ENCODE measurements at places on chromosomes 3 and 15.

GRCh38 chr3:70580021-70580420 lies 267.6 kb upstream of the MDFIC2 start:
- H3K36me3 ChIP-seq, result no peaks in the 10 kb centered on the region
- no peaks in the 10 kb centered on the region for H3K27me3 ChIP-seq
- no peaks in the 10 kb centered on the region for H3K4me1 ChIP-seq

DNA sequence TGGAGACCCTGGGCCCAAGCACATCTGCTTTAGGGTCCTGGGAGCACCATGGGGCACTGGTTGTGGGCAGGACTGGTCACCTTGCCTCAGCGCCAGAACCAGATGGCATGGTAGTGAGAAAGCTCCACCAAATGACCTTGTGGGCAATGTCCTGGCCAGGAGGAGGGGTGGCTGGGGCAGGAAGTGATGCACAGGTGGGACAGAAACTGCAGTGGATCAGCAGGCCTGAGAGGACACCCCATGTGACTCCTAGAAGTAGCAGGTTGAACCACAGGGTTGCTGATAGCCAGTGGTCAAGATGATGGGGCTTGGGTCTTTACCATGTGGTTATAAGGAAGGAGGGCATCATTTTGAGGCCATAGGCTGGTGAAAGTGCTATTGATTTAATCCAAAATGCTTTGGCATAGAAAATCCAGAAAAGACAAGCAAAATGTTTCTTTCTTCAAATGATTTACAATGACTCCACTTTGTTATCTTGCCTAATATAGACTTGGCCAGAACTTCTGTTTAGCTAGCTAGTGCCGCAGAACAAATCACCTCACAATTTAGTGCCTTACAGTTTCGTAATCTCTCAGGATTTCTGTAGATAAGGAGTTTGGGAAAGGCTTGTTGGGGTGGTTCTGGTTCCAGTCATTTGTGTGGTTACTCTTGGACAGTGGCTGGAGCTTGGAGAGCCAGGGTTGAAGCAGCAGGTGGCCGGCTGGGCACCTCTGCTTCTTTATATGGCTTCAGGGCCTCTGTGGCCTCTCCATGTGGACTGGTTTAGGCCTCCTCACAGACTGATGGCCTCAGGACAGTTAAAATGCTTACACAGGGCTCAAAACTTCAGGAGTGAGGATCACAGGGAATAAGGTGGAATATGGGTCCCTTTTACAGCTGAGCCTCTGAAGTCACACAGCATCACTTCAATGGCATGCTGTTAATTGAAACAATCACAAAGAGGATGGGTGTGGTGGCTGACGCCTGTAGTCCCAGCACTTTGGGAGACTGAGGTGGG lies 27.5 kb downstream of the TMEM158 start:
- no peak for DNase-seq
- H3K4me1 ChIP-seq, result no peaks in the 10 kb centered on the region
- no peaks in the 10 kb centered on the region for H3K36me3 ChIP-seq
- H3K27ac ChIP-seq, result no peak overlapping the region
- no peaks in the 10 kb centered on the region for H3K27me3 ChIP-seq

- H3K27ac ChIP-seq, result no peak overlapping the region
- no peak overlapping the region for H3K4me3 ChIP-seq
- no peak for DNase-seq
- no peaks in the 10 kb centered on the region for H3K4me1 ChIP-seq
- H3K27me3 ChIP-seq, result no peaks in the 10 kb centered on the region
Measured at GRCh38 chr3:45819543-45819942, 22.4 kb downstream of the LZTFL1 start.

DNA sequence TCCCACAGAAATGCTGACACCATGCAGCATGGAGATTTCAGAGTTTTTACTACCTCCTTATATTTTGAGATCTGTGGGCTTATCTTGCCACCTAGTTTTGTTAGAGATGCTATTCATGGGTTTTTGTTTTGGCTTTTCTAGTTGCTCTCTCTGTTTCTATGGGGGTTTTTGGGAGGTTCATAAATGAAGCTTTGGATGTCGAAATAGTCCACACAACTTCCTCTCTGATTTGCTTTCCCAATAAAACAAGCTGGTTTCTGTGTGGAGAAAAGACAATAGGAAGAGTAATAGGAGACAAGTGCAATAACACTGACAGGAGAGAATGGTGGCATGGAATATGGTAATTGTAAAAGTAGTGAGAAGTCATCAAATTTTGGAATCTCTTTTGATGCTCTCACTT lies 106.8 kb upstream of the GPR149 start:
- H3K4me3 ChIP-seq, result no peak overlapping the region
- H3K27me3 ChIP-seq, result no peaks in the 10 kb centered on the region
- H3K36me3 ChIP-seq, result no peaks in the 10 kb centered on the region

DNA sequence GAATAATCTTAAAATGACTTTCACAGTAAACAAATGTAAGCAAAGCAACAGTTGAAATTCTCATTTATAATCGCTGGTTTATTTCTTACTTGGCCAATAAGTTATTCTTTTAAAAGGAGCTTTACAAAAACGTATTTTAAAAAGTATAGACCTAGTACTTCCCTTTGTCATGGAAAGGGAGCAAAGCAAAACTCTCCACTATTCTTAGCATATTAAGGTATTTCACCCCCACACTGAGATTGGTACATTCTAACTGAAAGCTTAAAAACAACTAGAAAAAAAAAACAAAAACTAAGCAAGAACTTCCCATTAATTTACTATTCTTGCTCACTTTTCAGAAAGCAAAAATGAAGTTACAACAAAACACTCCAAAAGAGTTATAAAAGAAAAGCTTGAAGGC lies 1.5 kb downstream of the ATG3 start:
- H3K27me3 ChIP-seq, result no peaks in the 10 kb centered on the region
- H3K27ac ChIP-seq, result peak overlapping the region; percentile 92
- no peak for DNase-seq

GRCh38 chr3:98529856-98530459 lies 1.8 kb upstream of the GPR15 start:
- H3K27me3 ChIP-seq, result no peaks in the 10 kb centered on the region
- H3K27ac ChIP-seq, result peak overlapping the region; percentile 97
- H3K4me3 ChIP-seq, result peak overlapping the region; percentile 81
- peaks cover 3% of the 10 kb centered on the region for H3K36me3 ChIP-seq
- DNase-seq, result no peak
- peaks cover 12% of the 10 kb centered on the region for H3K4me1 ChIP-seq

GRCh38 chr3:127738192-127738840 lies 65.6 kb downstream of the ABTB1 start:
- H3K36me3 ChIP-seq, result peaks cover 4% of the 10 kb centered on the region
- H3K27me3 ChIP-seq, result no peaks in the 10 kb centered on the region

- no peaks in the 10 kb centered on the region for H3K27me3 ChIP-seq
- H3K36me3 ChIP-seq, result peaks cover 19% of the 10 kb centered on the region
- H3K27ac ChIP-seq, result no peak overlapping the region
- no peaks in the 10 kb centered on the region for H3K4me1 ChIP-seq
- H3K4me3 ChIP-seq, result no peak overlapping the region
- no peak for DNase-seq
Measured at GRCh38 chr3:194661374-194661773, 10.6 kb downstream of the LSG1 start.
